ENCODE measurements at places on chromosomes 11 and 22.

DNA sequence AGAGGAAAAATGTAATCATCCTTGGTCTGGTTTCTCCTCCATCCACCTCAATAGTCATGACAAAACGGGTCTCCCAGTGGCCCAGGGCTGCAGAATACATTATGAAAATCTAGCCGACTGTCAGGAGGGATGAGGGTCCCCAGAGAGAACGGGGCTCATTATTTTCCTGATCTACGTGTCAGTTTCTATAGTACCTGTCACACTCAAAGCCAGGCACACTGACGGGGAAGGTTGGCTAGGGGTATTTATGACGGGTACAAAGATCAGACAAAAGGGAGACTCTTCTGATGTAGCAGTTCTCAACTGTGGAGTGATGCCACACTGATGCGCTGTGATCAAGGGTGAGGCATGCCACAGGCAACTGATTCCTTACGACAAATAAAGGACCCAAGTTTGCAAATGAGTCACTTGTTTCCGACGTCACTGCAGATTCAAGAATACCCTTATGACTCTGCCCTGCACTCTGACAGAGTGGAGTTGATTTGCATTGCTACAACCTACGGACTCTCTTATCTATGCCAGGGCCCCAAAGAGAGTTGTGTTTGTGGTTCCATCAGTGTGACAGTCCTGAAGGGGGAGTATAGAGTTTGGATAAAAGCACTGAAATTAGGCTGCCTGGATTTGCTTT, 188.2 kb upstream of the TBCEL start:
- DNase-seq: no peak

DNA sequence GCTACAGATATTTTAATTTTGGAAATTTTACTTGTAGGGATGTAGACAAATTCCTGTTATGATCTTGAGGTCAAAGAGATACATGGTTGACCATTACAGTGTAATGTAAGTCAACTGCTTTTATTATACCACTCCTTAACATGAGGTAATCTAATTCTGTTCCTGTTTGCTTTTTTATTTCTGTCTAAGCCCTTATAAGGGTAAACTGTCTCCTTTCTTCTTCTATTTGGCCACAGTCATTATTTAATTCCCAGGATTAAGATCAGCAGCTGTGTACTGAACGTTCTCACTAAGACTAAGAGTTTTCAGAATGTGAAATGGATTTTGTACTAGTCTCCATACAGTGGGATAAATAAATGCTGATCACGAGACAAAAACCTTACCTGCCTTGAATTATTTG, 32.8 kb downstream of the C2CD3 start:
- no peak for DNase-seq

GRCh38 chr11:73143126-73143838, 1.2 kb upstream of the FCHSD2 start:
- DNase-seq: no peak

GRCh38 chr22:38467904-38468442, at the start of gene KDELR3:
Gene KDELR3 (plus strand): TSS chr22:38468096. CDS start chr22:38468234, 138 bp downstream.
- DNase-seq: peak; percentile 31

- no peak for DNase-seq
Measured at GRCh38 chr11:119482521-119483011, 59.6 kb upstream of the THY1 start.

- no peak for DNase-seq
Measured at GRCh38 chr11:9020916-9021315, 17.1 kb upstream of the NRIP3 start.

GRCh38 chr22:17131686-17132085, 10.5 kb upstream of the TMEM121B start:
- no peak for DNase-seq

DNA sequence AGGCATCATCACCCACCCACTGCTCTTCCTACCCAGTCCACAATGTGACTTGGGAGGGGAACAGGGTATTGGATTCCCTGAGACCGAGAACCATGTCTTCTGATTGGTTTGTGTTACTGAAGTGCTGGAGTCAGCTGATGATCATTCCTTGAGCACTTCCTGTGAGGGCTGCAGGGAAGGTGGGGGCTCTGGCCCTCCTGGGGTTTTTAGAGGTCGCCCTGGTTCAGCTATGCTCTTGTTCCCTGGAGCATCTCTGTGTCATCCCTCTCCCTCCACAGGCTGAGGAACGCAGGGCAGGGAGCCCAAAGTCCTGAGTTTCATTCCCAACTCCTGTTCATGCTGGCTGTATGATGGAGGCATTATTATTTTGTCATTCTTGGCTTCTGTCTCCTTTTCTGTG, 6.7 kb downstream of the ZC3H7B start:
- no peak for DNase-seq

DNA sequence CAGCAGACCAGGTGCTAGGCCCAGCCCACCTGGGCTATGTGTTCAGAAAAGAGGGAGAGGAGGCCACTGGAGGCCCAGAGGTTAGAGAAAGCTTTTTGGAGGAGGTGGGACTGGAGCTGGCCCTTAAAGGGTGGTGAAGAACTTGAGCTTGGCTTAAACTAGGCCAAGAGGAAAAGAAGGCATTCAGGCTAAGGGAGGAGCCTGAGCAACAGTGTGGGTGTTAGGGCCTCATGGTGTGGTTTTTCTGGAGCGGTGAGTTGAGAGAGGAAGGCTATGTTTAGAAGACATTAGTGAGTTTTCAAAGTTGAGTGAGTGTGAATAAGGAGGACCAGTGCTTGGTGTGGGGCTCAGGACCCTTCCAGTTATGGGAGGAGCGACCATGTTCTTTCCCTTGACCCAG, 6.2 kb downstream of the TAF6L start:
- DNase-seq: no peak

DNA sequence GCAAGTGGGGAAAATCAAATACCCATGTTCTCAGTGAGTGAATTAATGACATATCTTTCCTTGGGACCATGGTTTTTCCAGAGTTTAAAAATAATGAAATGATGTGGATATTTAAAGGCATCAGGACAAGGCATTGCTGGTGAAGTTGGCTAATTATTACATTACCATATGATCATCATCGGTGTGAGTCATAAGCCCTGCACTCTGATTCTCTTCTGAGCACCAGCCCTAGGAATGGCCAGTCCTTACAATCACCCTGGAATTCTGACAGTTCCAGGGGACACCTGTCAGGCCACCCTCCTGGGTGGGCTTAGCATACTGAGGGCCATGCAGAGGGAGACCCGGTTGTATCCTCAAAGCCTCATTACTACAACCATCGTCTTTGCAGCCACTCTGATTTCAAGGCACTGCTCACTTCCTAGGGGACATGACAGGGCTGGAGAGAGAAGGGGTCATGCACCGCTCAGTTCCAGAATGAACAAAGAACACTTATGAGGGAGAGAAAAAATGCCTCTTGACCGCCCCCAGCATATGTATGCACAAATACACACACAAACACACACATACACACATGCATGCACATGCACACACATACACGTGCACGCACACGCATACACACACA, 365.0 kb downstream of the MIAT start:
- DNase-seq: no peak

DNA sequence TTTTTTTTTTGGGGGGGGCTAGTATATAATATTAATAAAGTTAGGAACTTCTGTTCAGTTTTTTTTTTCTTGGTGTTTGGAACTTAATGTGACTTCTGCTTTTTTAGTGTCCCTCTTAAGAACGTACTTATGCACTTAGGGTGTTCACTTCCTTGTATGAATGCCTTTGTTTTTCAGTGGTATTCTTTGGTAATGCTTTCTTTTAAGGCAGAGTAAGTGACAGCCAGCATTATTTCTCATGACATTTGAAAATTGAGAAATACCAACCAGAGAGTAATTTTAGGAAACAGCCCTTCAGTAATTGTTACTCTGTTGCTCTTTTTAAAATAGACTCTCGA, 2.4 kb downstream of the GRK3 start:
- no peak for DNase-seq

DNA sequence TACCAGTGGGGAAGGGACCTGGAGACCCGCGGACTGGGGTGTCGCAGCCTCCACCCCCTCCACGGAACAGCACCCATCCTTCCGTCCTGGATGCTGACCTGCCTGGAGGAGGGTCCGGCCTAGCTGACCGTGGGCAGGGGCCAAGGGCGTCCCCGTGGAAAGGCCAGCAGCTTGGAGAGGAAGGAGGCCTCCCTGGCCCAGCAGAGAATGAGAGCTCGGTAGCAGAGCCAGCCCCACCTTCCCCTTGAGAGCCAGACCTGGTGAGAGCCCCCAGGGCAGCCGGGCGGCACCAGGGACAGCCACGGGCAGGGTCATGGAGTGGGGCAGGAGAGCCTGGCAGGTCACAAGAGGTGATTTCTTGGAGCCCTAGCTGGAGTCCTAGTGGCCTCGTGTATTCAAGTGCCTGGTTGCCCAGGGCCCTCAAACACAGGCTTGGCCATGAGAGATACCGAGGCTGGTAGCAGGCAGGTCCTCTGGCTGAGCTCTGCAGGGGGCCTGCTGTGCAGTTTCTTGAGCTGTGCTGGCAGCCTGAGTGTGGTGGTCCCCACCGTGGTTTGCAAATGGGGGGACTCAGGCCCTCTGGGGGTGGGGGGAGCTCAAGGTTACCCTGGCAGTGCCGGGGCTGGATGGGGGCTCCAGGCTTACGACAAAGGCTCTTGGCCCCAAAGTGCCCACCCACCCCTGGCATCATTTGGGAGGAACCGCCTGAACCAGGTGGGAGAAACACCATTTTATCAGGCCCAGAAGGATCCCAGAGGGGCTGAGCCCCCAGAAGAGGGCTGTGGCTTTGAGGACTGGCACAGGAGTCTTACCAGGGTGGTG, 7.6 kb downstream of the TSPAN32 start:
- DNase-seq: no peak

DNA sequence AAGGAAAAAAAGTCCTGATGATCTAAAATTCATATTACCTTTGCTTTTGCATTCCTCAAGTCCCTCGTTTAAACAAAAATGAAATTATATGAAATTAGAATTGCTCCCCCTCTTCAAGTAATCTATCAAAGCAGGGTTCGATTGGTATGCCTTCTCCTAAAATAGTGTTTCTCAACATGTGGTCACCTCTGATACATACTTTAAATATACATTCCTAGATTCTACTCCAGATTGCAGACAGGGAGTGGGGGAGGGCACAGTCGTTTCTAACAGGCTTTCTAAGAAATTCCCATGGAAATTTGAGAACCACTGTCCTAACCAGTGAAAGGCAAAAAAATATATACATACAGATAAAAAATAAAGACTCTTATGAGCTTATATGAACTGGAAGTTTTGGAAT, 22.6 kb upstream of the IRAG1 start:
- DNase-seq: no peak

DNA sequence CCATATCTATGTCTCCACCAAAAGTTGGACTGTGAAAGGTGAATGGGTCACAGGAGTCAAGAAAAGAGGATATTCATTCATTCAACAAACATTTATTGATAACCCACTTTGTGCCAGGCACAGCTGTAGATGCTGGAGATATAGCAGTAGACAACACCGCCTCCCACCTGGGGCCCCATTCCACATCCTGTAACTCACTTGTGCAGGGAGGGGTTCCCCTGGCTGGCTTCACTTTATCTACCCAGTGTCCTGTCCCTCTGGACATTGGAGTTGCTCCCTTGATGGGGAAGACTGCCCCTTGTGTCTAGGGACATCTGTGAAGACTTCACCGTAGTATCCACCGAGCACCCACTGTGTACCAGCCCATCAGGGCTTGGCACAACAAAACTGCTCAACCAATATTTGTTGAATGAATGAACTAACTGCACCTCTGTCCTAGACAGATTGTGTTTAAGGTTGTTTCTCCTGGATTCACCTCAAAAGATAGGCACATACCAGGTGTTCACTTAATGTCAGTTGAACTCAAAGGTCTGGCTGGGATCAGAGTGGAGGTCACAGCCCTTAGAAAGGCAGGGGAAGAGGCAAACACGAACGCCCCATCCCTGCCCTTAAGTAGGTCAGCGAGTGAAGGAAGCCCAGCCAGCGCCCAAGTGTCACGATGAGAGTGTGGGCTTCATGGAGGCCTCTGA, 1.4 kb upstream of the OVOL1 start:
- DNase-seq: no peak

DNA sequence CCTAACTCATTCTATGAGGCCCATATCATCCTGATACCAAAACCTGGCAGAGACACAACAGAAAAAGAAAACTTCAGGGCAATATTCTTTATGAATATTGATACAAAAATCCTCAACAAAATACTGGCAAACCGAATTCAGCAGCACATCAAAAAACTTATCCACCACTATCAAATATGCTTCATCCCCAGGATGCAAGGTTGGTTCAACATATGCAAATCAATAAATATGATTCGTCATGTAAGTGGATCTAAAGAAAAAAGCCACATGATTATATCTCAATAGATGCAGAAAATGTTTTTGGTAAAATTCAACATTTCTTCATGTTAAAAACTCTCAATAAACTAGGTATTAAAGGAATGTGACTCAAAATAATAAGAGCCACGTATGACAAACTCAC, 40.9 kb downstream of the JRKL start:
- no peak for DNase-seq

DNA sequence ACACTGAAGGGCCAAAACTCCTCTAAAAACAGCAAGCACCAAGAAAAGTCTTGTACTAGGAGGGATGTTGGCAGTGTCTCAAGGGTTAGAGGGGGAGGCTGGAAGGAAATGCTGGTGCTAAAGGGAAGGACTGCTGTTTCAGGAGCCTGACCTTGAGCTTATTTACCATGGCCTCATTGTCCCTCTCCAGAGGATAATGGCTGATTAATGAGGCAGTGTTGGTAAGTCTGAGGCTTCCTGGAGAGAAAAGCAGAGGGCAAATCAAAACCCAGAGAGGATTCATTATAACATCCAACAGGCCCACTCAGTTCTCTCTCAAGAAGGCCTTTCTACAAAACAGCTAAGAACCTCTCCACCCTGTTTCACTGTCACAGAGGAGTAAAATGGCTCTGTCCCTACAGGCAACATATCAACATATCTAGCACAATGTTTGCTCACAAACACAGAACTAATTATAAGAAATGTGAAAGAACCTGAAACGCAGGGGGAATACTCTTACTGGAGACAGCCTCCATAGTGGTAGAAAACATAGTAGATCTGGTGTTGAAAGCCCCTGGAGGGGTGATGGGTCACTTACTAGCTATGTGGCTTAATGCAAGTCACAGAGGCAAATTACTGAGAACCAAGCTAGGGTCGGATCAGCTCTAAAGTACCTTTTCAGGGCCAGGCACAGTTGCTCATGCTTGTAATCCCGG, 31.4 kb downstream of the NUMA1 start:
- no peak for DNase-seq

Data from stimulated activated CD4-positive, alpha-beta T cell treated with anti-CD3 and anti-CD28 coated beads, Interleukin-1b, Interleukin-23, amount 100 ng/mL, for 1 hour (primary cell).